Muscle of leg (tissue), 16 donors: ENCODE measurements at places on chromosomes 3 and 15.

DNA sequence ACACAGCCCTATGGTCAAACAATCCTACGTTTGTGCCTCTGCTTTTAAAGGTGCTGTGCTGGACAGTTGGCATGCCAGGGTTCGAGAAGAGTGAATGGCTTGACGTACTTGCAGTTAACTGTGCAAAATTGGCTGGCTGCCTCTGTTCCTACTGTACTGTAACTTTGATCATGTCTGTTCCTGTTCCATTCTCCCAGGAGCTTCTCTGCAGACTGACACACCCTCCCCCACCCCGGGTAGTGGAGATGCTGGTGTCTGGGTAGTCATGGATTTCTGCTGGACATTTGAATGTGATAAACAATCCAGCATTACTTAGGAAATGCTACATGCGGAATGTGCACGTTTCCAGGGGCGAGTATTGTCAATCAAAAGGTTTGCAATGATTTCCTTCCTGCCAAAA is 6.5 kb upstream of the VILL start:
- no peaks in the 10 kb centered on the region for H3K27me3 ChIP-seq
- H3K27ac ChIP-seq, result no peak overlapping the region
- no peak overlapping the region for H3K4me3 ChIP-seq
- DNase-seq, result no peak
- H3K4me1 ChIP-seq, result peaks cover 11% of the 10 kb centered on the region
- peaks cover 32% of the 10 kb centered on the region for H3K36me3 ChIP-seq

DNA sequence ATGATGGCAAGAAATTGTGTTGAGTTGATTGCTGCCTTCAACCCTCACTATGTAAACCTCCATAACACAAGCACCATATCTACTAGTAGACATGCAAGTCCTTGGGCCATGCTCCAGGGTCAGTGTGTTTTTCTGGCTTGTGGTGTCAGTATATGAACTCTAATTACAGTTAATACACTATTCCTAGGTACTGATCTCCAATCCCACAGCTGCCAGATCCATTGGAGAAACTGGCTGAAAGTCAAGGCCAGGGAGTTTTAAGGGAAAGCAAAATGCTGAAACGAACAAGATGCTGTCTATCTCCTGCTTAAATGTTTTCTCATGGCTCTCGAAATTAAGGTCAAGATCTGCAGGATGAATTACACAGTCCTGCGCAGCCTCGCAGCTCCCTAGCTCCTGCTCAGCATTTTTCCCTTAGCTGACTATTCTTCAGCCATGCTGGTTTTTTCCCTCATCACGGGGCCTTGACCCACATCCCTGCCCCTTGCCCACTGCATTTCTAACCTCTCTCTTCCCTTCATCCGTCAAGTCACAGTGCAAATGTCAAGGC is 425.0 kb upstream of the ADAMTS9 start:
- DNase-seq, result peak; percentile 76
- no peaks in the 10 kb centered on the region for H3K36me3 ChIP-seq
- no peak overlapping the region for H3K4me3 ChIP-seq
- H3K27ac ChIP-seq, result no peak overlapping the region

- H3K36me3 ChIP-seq, result no peaks in the 10 kb centered on the region
- H3K4me3 ChIP-seq, result no peak overlapping the region
- peaks cover 17% of the 10 kb centered on the region for H3K27me3 ChIP-seq
- H3K27ac ChIP-seq, result no peak overlapping the region
Measured at GRCh38 chr15:70025413-70026296, 72.1 kb downstream of the TLE3 start.

DNA sequence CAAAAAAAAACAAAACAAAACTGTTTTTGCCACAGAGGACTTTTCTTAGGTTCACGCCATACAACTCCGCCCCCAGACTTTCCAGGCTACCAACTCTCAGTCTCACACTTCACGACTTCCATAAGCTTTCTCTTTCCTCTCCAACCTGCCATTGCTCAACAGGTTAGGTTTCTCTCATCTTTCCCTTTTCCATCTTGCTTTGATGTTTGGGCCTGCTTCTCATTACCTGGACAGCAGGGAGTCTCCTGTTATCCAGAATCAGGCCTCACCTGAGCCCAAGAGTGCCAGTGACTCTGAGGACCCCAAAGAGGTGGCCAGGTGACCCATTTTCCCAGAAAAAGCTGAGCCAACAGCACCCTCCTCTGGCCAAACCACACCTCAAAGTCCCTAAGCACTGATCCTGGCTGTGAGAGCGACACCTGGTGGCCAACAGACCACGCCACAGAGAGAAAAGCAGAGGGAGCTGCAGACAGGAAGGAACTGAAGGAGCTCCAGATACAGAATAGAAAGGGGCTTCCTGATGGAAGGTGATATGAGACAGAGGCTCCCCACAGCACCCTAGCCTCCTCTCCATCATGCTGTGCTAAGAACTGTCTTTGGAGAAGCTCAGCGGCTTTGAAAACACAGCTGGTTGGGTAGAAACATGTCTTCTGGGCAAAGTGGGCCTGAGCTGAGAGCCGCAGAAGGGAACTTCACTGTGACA is 4.0 kb downstream of the CCDC51 start:
- no peak overlapping the region for H3K4me3 ChIP-seq
- H3K4me1 ChIP-seq, result peaks cover 8% of the 10 kb centered on the region
- no peaks in the 10 kb centered on the region for H3K27me3 ChIP-seq

GRCh38 chr3:37433758-37434157 is 259.4 kb upstream of the LRRFIP2 start:
- H3K36me3 ChIP-seq, result no peaks in the 10 kb centered on the region
- H3K27ac ChIP-seq, result no peak overlapping the region
- H3K4me1 ChIP-seq, result no peaks in the 10 kb centered on the region
- no peaks in the 10 kb centered on the region for H3K27me3 ChIP-seq

- H3K4me3 ChIP-seq, result no peak overlapping the region
- H3K36me3 ChIP-seq, result no peaks in the 10 kb centered on the region
- DNase-seq, result no peak
- no peaks in the 10 kb centered on the region for H3K4me1 ChIP-seq
- no peaks in the 10 kb centered on the region for H3K27me3 ChIP-seq
Measured at GRCh38 chr15:52925130-52925529, 135.0 kb upstream of the ONECUT1 start.

DNA sequence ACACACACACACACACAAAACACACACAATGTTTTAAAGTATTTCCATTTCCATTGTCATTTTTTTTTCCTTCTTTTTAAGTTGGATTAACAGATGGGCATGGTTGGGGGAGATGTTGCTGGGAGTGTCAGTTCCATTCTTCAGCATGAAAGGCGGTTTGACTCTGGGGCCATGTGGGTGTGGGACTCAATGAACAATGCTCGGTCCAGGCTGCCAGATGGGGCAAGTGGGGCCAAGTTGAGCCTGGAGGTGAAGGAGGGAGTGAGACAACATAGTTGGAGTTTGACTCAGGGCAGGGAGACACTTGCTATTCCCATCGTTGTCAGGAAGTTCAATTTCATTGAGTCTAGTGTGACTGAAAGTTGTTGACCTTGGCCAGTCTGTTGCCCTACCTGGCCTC is 125.3 kb downstream of the TLE3 start:
- H3K27ac ChIP-seq, result no peak overlapping the region
- peaks cover 31% of the 10 kb centered on the region for H3K27me3 ChIP-seq
- no peak overlapping the region for H3K4me3 ChIP-seq
- no peaks in the 10 kb centered on the region for H3K4me1 ChIP-seq
- no peak for DNase-seq

- H3K27ac ChIP-seq, result peak overlapping the region; percentile 80
- DNase-seq, result no peak
- H3K4me1 ChIP-seq, result peaks cover 8% of the 10 kb centered on the region
- H3K27me3 ChIP-seq, result no peaks in the 10 kb centered on the region
Measured at GRCh38 chr15:22888120-22888859, 49.8 kb downstream of the NIPA2 start.

GRCh38 chr3:160754371-160754854 is 1.6 kb upstream of the PPM1L start:
- peaks cover 17% of the 10 kb centered on the region for H3K4me1 ChIP-seq
- DNase-seq, result peak; percentile 84
- peak overlapping the region; percentile 98 for H3K27ac ChIP-seq
- H3K4me3 ChIP-seq, result peak overlapping the region; percentile 63

DNA sequence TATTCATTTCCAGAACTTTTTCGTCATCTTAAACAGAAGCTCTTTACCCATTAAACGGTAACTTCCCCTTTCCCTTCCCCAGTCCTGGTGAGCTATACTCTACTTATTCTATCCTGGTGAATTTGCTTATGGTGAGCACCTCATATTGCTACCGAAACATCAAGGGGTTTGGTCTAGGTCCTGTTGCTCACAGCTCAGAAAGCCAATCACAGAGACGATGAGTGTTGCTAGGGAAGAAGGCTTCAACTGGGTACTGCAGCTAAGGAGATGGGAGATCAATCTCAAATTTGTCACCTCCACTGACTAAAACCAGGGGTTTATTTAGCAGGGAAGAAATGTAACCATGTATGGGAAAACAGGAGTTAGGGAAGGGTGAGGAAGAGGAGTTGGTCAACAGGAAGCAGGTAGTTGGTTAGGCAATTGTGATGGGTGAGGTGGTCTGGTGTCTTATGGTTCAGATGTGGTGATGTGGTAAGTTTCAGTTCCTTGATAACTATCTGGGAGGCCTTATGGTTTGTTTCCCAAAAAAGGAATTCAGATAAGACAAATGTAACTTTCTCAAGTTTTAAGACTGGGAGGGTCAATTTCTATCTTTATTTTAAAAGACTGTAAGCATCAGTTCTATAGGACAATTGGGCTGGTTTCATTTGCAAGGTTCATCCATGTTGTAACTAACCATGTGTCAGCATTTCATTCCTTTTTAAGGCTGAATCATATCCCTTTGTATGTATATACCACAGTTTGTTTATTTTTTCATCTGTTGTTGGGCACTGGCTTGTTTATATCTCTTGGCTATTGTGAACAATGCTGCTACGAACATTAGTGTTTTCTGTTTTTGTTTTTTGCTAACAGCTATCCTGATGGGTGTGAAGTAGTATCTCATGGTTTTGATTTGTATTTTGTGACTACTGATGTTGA is 24.3 kb downstream of the ARHGAP11B start:
- H3K27ac ChIP-seq, result no peak overlapping the region
- H3K36me3 ChIP-seq, result peaks cover 3% of the 10 kb centered on the region
- H3K4me1 ChIP-seq, result no peaks in the 10 kb centered on the region
- no peak for DNase-seq

GRCh38 chr3:175267121-175267531 is 408.0 kb downstream of the NAALADL2 start:
- no peak for DNase-seq
- no peak overlapping the region for H3K4me3 ChIP-seq
- no peak overlapping the region for H3K27ac ChIP-seq
- H3K4me1 ChIP-seq, result no peaks in the 10 kb centered on the region

DNA sequence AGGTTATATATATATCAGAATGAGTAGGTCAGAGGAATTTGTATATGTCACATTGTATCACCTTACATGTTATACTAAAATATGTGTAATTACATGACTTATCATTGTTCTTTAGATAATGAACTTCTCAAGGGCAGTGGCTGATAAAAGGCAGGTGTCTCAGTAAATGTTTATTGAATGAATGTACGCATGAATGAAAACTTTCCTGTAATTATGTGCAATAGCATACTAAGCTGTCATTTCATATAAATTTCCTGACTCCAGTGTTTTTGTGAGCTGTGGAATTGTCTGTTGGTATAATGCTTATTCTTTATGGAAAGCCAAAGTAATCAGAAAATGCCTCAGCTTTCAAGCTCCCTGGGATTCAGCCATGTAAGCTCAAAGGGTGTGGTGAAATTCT is 4.2 kb downstream of the TBC1D23 start:
- H3K4me1 ChIP-seq, result peaks cover 9% of the 10 kb centered on the region
- no peak overlapping the region for H3K27ac ChIP-seq
- no peak overlapping the region for H3K4me3 ChIP-seq
- no peaks in the 10 kb centered on the region for H3K36me3 ChIP-seq

- H3K4me3 ChIP-seq, result peak overlapping the region; percentile 62
- H3K4me1 ChIP-seq, result peaks cover 25% of the 10 kb centered on the region
- H3K27ac ChIP-seq, result peak overlapping the region; percentile 85
- peaks cover 2% of the 10 kb centered on the region for H3K27me3 ChIP-seq
- DNase-seq, result no peak
Measured at GRCh38 chr3:9248522-9249271, 749 bp downstream of the SRGAP3 start.

DNA sequence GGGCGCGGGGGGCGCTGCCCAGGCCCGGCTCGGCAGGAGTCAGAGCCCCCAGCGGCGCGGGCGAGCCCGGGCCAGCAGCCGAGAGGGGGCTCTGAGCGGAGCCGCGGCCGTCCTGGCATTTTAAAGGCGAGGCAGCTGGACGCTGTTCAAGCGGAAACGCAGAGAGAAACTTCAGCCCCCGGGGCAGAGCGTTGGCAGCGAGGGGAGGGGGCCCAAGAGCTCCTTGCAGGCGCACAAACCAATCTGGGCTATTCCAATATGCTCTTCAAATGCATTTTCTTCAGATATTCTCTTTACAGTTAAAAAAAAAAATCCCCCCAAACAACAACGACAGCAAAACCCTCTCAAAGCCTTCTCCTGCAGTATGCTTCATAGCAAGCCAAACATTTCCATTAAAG is at the start of gene CTXND1:
Gene CTXND1 (minus strand): TSS at position 93 of the 398 bp plus-strand sequence. CDS start 50,264 bp downstream, outside the sequence.
- H3K36me3 ChIP-seq, result no peaks in the 10 kb centered on the region
- DNase-seq, result peak; percentile 11
- H3K4me1 ChIP-seq, result no peaks in the 10 kb centered on the region
- peaks cover 46% of the 10 kb centered on the region for H3K27me3 ChIP-seq

GRCh38 chr15:25416693-25417092 is 22.1 kb downstream of the UBE3A start:
- no peak for DNase-seq
- H3K4me3 ChIP-seq, result no peak overlapping the region
- H3K27me3 ChIP-seq, result no peaks in the 10 kb centered on the region

- peaks cover 17% of the 10 kb centered on the region for H3K27me3 ChIP-seq
- DNase-seq, result no peak
- no peak overlapping the region for H3K4me3 ChIP-seq
- no peaks in the 10 kb centered on the region for H3K36me3 ChIP-seq
- H3K4me1 ChIP-seq, result no peaks in the 10 kb centered on the region
Measured at GRCh38 chr15:73732930-73733329, 20.2 kb downstream of the INSYN1 start.

GRCh38 chr15:38196076-38196475 is 56.6 kb upstream of the SPRED1 start:
- H3K4me1 ChIP-seq, result peaks cover 2% of the 10 kb centered on the region
- H3K27me3 ChIP-seq, result no peaks in the 10 kb centered on the region
- DNase-seq, result peak; percentile 73
- H3K27ac ChIP-seq, result peak overlapping the region; percentile 15

DNA sequence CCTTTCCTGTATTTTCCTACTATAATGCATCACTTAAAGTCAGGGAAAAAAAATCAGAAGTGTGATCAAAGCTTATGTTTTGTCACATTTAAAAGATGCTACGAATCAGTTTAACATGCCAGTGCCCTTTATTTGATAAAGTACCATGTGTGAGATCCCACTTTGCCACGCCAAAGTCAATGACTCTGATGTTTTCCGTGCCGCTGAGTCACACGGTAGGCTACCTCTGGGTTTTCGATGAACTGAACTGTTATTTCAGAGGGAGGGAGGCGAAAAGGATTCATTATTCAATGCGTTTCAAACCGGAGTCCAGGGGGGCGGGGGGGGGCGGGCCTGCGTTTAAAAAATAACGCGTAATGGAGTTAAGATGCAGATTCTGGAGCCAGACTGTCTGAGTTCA is 203.0 kb downstream of the ABHD5 start:
- H3K36me3 ChIP-seq, result no peaks in the 10 kb centered on the region
- DNase-seq, result no peak
- peak overlapping the region; percentile 44 for H3K4me3 ChIP-seq
- peaks cover 10% of the 10 kb centered on the region for H3K4me1 ChIP-seq
- H3K27ac ChIP-seq, result no peak overlapping the region

- H3K36me3 ChIP-seq, result no peaks in the 10 kb centered on the region
- no peak overlapping the region for H3K27ac ChIP-seq
- no peak for DNase-seq
- H3K4me3 ChIP-seq, result peak overlapping the region; percentile 80
- H3K27me3 ChIP-seq, result peaks cover 16% of the 10 kb centered on the region
Measured at GRCh38 chr3:58238830-58239229, 1.2 kb downstream of the ABHD6 start.
